NCI-H345 (cell line): ENCODE measurements at places on chromosomes 4 and X.

DNA sequence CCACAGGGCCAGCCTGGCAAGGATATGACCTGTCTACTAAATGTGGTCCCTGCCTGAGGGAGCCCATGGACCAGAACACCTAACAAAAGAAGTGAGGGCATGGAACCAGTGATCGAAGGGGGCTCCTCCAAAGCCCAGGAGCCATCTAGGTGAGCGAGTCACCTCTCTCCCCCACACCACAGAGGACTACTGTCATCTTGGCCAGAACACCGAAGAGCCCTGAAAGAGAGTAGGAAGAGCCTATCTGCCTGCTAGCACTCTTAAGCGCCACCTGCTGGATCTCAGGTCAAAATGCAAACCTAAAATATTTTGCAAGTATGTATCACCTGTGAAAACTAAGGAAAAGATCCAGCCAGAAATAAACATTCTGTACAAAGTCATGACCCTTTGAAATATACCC is 137.9 kb upstream of the ZXDB start:
- DNase-seq, result no peak

DNA sequence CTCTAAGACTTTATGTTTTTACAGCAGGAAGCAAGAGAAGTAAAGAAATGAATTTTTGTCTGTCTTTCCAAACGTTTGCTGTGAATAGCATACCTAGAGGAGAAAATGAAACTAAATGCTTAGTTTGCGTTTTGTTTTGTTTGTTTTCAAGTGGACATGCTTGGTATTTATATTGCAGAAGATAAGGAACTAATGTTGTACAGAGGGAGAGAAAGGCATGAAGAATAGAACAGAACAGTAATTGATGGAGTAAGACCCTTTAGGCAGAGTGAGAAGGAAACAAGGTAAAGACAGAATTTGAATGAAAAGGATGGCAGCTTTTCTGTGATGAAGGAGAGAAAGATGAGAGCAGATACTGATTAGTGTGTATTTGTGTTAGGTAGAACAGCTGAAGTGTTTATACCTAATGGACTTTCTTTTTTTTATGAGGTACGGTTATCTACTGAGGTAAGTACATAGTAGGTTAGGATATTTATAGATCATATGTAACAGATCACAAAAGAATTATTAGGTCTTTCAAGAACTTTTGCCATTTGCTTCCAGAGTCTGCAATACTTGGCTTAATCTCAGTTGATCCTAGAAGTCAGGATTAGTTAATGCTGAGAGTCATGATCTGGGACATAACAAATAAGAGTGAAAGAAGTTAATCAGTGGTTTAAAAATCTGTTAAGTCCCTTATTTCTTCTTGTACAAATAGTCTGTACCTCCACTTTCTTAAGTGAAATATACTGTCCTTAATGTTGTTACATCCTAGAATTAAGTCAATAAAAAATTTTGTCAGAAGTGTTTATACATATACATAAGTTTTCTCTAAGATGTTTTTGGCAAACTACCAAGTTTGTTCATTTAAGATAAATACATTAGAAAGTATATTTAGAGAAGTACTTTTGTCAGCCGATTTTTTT is 36.8 kb downstream of the FABP2 start:
- DNase-seq, result no peak

DNA sequence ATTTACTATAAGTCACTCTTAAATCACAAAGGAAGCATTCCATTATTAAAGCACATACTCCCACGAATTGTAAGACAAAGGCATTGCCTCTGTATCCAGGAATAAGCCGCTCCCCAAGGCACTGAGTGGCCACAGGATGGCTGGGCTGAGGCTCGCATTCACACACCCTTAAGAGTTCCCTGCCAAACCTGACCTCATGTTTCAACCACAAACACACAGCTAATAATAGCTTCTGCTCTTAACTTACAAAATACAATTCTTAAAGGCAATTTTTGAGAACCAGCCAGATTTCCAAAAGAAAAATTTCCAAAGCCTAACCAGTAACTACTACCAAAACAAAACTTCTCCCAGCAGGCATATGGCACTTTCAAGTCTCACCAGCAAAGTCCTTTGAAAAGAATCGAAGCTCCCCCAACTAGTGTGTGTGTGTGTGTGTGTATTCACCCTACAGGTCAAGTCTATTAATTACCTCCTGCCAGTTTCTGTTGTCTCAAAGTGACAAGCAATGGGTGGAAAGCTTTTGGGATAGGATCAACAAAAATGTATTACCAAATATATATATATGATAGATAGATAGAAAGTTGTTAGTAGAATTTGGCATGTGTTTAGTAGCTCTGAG is 36.0 kb downstream of the ARHGAP6 start:
- DNase-seq, result no peak

DNA sequence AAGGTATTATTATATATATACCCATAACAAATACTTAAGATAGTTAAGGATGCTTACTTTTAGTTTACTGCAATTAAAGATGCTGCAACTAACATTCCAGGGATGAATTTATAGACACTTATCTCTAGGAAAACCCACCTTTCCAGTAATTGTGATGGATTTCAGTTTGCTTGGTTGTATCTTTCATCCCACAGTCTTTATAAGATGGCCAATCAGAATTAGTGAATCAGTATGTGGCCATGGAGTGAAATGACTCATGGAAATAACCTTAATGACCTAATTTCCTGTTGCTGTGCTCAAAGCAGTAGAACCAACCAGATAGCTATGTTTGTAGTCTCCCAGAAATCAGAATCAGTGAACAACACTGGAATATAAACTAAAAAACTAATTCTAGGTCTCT is 26.4 kb downstream of the MOSPD2 start:
- no peak for DNase-seq
